Endothelial cell (in vitro differentiated cells): ENCODE measurements at places on chromosomes 4 and X. TPM values are rescaled to one million over a fixed set of nuclear protein-coding genes. Genes with fewer than 3 reads are reported as not detected.

The POF1B gene
- total RNA-seq: not detected

The SEPTIN6 gene
- total RNA-seq: 19.8 TPM

The EFHC2 gene
- total RNA-seq: 0.41 TPM

The MAML3 gene
- total RNA-seq: 31.0 TPM

The MAGEA6 gene
- not detected for total RNA-seq

The MAGEA2 gene
- 3.5 TPM for total RNA-seq

The TLR10 gene
- not detected for total RNA-seq

DNA sequence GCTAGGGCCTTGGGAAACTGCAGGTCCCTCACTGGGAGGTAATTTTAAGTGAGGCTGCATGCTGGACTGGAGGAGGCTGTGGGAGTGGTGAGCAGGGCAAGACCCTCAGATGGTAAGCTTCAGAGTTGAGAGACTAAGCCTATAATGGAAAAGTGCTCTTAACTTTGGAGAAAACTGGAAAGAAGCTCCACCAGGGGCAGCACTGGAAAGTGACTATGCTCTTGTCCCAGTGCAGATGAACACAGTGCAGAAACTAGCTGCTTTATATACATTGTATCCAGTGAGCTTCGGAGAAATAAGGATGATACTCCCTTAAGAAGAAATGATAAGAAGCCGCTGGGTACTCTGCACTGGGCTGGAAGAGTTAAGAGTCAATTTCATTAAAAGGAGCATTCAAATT lies 3.2 kb upstream of the MAGEB2 start:
- peaks cover 6% of the 10 kb centered on the region for H3K4me1 ChIP-seq
- no peak overlapping the region for H3K4me3 ChIP-seq
- no peak overlapping the region for H3K27ac ChIP-seq
- peaks cover 4% of the 10 kb centered on the region for H3K27me3 ChIP-seq
- DNase-seq: no peak

- no peaks in the 10 kb centered on the region for H3K27me3 ChIP-seq
- H3K4me1 ChIP-seq: no peaks in the 10 kb centered on the region
- H3K4me3 ChIP-seq: no peak overlapping the region
Observed at GRCh38 chr4:95539106-95539505, 9.7 kb downstream of the UNC5C start.

GRCh38 chr4:93157986-93158385 lies 670.6 kb upstream of the ATOH1 start:
- no peak overlapping the region for H3K27ac ChIP-seq
- H3K27me3 ChIP-seq: no peaks in the 10 kb centered on the region
- H3K4me1 ChIP-seq: peaks cover 3% of the 10 kb centered on the region
- no peaks in the 10 kb centered on the region for H3K36me3 ChIP-seq

DNA sequence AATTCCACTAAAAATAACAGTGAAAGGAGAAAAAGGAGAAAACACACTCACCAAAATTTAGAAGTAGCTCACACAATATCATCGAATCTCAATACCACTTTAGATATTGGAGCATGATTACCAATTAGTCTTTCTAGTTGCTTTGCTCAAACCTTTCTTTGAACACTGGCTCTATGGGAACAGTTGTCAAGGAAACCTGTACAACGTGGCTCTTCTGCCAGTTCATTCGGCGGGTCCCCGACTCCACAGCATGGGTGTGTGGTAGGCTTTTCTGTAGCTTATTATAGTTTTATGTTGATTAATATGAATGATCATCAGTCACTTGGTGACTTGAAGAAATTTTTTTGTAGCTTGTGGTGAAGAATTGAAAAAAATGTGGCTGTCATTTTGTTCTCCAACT lies 50.2 kb upstream of the TMEM150C start:
- H3K27me3 ChIP-seq: no peaks in the 10 kb centered on the region
- no peaks in the 10 kb centered on the region for H3K4me1 ChIP-seq
- H3K36me3 ChIP-seq: no peaks in the 10 kb centered on the region
- no peak for DNase-seq

DNA sequence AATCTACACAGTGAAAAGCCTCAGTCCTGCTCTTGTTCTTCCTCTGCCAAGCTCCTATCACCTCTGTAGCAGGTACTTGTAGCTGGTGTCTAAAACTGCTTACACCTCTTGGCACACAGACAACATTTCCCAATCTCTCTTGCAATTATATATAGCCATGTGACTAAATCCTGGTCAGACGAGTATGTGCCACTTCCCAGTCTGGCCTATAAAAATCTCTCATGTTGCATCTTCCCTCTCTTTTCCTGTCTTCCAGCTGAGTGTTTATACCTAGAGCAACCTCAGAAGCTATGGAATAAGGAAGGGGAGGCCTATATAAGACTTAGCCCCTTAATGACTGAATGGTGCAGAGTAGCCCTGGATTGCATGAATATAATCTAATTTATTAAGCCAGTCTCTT lies 105.8 kb downstream of the RNF150 start:
- no peak overlapping the region for H3K27ac ChIP-seq
- no peak for DNase-seq
- no peak overlapping the region for H3K4me3 ChIP-seq
- no peaks in the 10 kb centered on the region for H3K27me3 ChIP-seq
- no peaks in the 10 kb centered on the region for H3K36me3 ChIP-seq
- no peaks in the 10 kb centered on the region for H3K4me1 ChIP-seq

DNA sequence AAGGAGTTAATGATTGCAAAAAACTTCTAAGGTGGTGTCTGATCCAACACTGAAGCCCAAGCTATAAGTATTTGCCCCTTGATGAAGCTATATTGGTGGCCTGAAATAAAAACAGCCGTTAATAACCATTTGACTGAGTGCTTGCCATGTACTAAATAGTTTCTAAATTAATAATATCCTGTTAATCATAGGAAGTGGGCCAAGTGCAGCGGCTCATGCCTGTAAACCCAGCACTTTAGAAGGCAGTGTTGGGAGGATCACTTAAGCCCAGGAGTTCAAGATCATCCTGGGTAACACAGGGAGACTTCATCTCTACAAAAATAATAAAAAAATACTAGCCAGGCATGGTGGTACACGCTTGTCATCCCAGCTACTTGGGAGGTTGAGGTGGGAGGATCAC lies 8.3 kb downstream of the NDP start:
- H3K27ac ChIP-seq: no peak overlapping the region
- DNase-seq: no peak
- H3K27me3 ChIP-seq: no peaks in the 10 kb centered on the region
- H3K4me3 ChIP-seq: no peak overlapping the region

DNA sequence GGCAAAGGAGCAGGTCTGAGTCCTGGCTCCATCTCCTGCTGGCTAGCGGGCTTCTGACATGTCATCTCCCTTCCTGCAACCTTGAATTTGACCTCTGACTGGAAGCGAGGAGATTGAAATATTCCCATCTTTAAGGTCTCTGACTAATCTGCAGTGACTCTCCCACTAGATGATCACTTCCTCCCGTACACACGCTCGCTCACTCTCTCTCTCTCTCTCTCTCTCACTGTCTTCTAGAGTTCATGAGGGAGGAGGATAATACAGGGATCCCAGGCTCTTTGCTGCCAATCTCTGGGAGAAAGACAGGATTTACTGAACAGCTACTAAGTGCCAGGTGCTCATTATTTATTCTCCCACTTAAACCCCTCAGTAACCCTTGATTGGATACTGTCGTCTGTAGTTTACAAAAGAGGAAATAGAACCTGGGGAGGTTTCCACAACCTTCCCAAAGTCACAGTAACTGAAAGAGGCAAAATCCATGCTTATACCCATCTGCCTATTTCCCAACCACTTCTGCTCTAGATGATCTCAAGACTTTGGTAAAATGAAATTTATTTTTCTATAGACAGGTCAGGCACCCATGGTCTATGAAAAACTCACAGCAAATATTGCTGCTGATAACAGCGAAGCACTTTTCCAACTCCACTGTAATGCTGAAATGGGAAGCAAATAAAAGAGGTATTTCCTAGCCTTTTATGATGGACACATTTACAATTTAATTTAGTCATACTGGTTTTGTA lies 193.5 kb upstream of the C1QTNF7 start:
- no peak overlapping the region for H3K4me3 ChIP-seq
- no peaks in the 10 kb centered on the region for H3K36me3 ChIP-seq
- H3K27me3 ChIP-seq: no peaks in the 10 kb centered on the region
- H3K27ac ChIP-seq: no peak overlapping the region
- DNase-seq: no peak
- H3K4me1 ChIP-seq: peaks cover 16% of the 10 kb centered on the region

GRCh38 chr4:81912376-81913030 lies 440.8 kb upstream of the RASGEF1B start:
- peaks cover 12% of the 10 kb centered on the region for H3K4me1 ChIP-seq

DNA sequence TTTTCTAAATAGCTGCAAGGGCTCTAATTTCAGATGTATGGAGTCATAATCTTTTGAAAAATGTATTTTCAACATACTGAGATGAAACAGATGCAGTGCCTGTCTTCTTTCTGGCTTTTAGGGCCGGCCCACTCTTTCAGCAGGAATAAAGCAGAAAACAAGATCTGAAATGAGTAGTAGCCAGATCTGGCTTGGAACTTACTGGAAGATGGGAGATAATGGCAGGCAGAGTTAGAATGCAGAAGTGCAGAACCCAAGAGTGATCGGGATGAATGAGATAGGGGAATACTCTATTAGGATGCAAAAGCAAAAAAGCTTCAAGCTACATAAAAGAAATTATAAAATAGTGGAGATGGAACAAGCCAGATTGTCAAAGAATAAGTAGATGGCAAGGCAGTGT lies 1.4 kb upstream of the FAM120C start:
- H3K4me3 ChIP-seq: no peak overlapping the region
- peaks cover 19% of the 10 kb centered on the region for H3K4me1 ChIP-seq
- DNase-seq: no peak

- no peak overlapping the region for H3K4me3 ChIP-seq
- H3K27ac ChIP-seq: peak overlapping the region; percentile 91
- no peaks in the 10 kb centered on the region for H3K27me3 ChIP-seq
Observed at GRCh38 chrX:15946783-15947580, 92.4 kb upstream of the AP1S2 start.

DNA sequence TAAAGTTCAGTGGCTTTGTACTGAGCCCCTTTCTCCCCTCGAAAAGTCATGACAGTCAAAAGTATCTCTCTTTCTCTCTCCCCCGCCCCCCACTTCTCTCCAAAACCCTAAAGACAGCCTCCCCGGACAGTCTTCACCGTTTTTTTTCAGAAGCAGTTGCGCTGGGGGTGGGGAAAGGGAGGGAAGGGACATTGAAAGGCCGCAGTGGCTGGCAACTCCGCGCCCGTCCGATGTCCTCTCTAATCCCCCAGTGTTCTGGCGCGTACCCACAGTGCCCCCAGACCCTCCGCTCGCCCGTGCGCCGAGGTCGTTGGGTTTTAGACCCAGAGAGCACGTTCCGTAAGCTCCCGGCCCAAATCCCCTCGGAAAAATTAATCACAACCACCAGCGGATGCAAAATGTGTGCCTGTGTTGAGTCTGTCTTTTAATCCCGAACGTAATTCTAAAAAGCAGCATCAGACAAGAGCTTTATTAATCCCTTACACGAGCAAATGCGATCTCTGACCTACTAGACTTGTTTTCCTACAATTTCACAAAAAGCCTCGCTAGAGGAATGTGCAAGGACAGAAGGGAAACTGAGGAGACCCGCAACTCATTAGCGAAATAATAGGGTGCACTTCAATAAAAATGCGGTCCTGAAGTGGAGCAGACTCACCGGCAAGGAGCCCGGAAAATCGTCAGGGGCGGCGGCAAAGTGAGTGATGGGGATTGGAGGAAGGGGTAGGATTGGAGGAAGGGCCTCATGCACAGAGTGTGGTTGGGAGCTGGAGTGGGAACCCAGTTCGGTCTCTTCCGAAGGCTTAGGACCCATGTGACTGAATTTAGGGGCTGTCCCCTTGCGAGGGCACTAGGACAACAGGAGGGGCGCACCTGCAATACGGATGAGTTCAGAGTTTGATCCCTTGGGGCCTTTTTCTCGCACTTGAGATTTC lies 12.2 kb upstream of the PRDM8 start:
- H3K27ac ChIP-seq: peak overlapping the region; percentile 89
- DNase-seq: peak; percentile 25
- peaks cover 49% of the 10 kb centered on the region for H3K27me3 ChIP-seq

GRCh38 chrX:118325453-118325852 lies 20.5 kb upstream of the WDR44 start:
- peaks cover 10% of the 10 kb centered on the region for H3K4me1 ChIP-seq
- H3K27ac ChIP-seq: no peak overlapping the region
- no peaks in the 10 kb centered on the region for H3K36me3 ChIP-seq
- peaks cover 2% of the 10 kb centered on the region for H3K27me3 ChIP-seq
- DNase-seq: no peak
- no peak overlapping the region for H3K4me3 ChIP-seq

DNA sequence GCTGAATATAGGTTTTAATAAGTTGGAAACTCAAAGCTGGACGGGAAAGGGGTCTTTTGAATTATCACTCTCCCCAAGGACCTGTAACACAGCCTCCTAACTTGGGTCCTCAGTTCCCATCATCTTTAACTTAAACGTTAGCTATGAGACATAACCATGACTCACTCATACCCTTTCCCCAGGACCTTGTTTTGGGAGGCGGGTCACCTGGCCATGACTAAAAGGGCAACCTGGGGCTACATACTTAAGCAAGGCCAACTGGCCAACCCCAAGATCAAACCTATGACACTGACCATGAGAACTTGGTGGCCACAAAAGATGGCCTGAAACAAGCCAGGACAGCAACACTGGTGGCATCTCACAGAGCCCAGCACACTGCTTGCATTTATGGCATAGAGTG lies 89.0 kb downstream of the SH3KBP1 start:
- no peak overlapping the region for H3K27ac ChIP-seq
- peaks cover 5% of the 10 kb centered on the region for H3K36me3 ChIP-seq
- DNase-seq: no peak
- no peak overlapping the region for H3K4me3 ChIP-seq
- H3K27me3 ChIP-seq: peaks cover 8% of the 10 kb centered on the region

DNA sequence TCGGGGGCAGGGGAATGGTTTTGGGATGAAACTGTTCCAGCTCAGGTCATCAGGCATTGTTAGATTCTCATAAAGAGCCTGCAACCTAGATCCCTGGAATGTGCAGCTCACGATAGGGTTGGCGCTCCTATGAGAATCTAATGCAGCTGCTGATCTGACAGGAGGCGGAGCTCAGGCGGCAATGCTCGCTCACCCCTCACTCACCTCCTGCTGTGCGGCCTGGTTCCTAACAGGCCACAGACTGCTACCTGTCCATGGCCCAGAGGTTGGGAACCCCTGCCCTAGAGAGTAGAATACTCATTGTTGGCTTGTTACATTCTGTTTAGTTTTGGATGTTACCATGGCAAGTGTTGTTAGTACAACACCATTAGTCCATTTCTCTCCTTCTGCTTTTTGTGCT lies 40.8 kb upstream of the STX18 start:
- H3K27me3 ChIP-seq: no peaks in the 10 kb centered on the region
- H3K27ac ChIP-seq: no peak overlapping the region
- no peak for DNase-seq
- no peak overlapping the region for H3K4me3 ChIP-seq

- no peak overlapping the region for H3K4me3 ChIP-seq
- peaks cover 6% of the 10 kb centered on the region for H3K36me3 ChIP-seq
- no peak for DNase-seq
Observed at GRCh38 chr4:145019346-145019745, 78.7 kb downstream of the ANAPC10 start.

DNA sequence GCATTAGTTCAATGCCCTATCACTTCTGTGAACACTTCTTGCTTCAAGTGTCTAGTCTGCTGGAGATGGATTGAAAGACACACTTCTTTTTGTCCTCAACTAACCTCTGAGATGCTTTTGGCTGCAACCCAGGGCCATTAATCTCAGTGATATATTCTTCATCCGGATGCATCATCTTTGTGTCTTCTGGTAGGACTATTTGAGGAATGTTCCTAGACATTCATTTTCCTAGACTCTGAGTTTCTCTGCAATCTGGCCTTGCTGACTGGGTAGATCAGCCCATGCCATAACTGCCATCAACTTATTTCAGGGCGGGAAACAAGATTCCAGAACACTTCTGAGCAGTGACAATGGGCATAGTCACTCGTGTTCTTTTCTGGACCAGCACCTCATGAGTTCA lies 329.4 kb downstream of the PDGFC start:
- H3K4me1 ChIP-seq: peaks cover 6% of the 10 kb centered on the region
- no peaks in the 10 kb centered on the region for H3K27me3 ChIP-seq
- no peak overlapping the region for H3K4me3 ChIP-seq
- no peaks in the 10 kb centered on the region for H3K36me3 ChIP-seq
- H3K27ac ChIP-seq: no peak overlapping the region
